Lower leg skin (tissue), 4 donors: ENCODE measurements at places on chromosomes 5 and 9. TPM values are rescaled to one million over a fixed set of nuclear protein-coding genes. Genes with fewer than 3 reads are reported as not detected.
A peak's percentile ranks its signal among the peaks of the same experiment; 100 is the strongest.

Gene DNAJB5
- total RNA-seq, result 3.7 TPM

- DNase-seq, result no peak
These were observed 86.2 kb upstream of the DHFR start for GRCh38 chr5:80740999-80741398.

DNA sequence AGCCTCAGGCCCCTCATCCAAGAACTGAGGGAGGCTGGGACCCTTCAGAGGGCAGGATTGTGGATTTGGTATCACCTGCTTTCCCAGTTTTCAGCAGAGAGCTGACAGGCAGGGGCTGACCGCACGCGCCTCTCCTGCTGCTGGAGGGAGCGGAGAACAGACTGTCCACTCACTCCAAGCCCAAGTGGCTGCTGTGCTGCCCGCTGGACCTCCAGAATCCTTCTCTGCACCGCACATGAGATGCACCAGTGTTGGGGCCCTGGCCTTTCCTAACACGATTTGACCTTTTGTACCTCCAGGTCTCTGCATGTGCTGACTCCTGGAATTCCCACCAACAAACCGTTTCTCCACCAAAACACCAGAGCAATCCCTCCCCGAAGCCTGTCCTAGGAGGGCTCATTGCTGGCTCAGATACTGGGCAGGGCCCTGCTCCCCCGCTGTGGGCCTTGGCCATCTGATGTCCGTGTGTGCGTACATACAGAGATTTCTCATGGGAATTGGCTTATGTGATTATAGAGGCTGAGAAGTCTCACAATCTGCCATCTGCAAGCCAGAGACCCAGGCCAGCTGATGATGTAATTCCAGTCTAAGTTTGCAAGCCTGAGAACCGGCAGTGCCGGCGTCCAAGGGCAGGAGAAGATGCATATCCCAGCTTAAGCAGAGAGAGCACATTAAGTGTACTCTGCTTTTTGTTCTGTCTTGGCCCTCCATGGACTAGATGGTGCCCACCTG is 141.7 kb downstream of the GADD45G start:
- DNase-seq, result no peak

DNA sequence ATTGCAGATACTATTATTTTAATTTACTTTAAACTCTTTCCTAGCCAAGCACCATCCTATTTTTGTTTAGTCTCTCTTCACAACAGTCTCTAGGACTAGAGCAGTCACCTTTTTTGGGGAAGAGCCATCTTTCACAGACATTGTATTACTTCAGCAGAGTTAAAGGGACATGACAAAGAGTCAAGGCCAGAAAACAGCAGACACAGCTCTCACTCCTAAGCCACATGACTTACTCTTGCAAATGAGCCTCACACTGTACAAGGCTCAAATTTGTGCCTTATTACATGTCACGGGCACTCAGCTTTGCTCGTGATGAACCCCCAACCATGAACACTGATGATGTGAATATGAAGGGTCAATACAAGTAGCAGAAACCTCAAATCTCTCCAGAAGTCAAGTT is 104.3 kb downstream of the ZNF608 start:
- DNase-seq, result no peak

Gene HSD17B3
- total RNA-seq, result not detected

- no peak for DNase-seq
These were observed 66.0 kb upstream of the MEF2C start for GRCh38 chr5:88948746-88949600.

Gene PFDN1
- 61.2 TPM for total RNA-seq

GRCh38 chr5:139410121-139410992 is 6.5 kb upstream of the SPATA24 start:
- DNase-seq, result peak; percentile 36

- no peak for DNase-seq
These were observed 193.3 kb downstream of the NTRK2 start for GRCh38 chr9:84862810-84863287.

Gene HMMR
- 3.1 TPM for total RNA-seq

- no peak for DNase-seq
These were observed 43.2 kb downstream of the SH3TC2 start for GRCh38 chr5:149019679-149020078.

Gene PCYOX1L
- 4.6 TPM for total RNA-seq

Gene STARD4
- 2.7 TPM for total RNA-seq

- DNase-seq, result no peak
These were observed 57.7 kb downstream of the NREP start for GRCh38 chr5:111699324-111699723.

Gene PCDHB3
- total RNA-seq, result 1.6 TPM

GRCh38 chr5:55278778-55279177 is 28.7 kb downstream of the DHX29 start:
- no peak for DNase-seq

DNA sequence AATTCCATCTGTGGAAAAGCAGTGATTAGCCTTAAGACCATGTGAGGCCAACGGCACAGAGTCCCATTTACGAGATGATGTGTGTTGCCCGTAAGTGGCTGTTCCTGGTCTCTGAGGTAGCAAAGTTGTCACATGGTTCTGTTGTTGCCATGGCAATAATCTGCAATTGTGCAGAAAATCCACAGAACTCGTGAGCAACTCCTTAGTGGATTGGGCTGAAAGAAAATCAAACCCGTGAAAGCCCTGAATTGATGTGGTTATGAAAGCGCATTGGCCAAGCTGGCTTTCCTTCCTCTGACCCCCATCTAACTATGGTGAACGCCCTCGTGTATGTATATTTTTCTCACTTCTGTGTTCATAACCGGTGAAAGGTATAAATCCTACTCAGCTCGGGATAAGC is 614.7 kb downstream of the EBF1 start:
- DNase-seq, result no peak

Gene COL15A1
- 2.3 TPM for total RNA-seq

Gene WNK2
- total RNA-seq, result 46.8 TPM

DNA sequence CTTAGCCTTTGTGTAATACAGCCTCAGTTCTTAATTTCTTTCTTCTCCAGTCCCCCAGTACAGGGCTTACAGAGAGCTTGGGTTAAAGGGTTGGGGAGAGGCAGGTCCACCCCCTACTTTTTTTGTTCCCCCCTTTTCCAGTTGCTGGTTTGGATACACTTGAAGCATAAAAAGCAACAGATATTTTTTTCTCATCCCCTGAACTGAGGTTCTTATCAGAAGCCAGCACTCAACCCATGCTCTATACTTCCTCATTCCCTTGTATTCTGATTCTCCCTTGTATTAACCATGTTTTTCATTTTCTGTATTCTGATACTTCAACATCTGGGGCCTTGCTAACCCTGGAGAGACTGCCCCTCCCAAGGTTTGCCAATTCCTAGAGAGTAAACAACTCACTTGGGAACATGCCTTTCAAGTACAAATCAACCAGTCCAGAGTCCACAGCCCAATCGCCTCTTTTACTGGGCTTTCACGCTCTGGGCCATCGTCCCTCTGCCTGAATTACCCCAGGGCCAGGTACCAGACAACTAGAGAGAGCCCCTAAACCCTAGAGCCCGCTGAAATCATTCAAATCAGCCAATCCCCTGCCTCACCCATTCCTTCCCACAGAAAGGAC is 333.4 kb upstream of the PUM3 start:
- DNase-seq, result no peak

Gene NAIF1
- total RNA-seq, result 10.0 TPM

Gene REEP2
- total RNA-seq, result 1.4 TPM

Gene HRH2
- 0.13 TPM for total RNA-seq

DNA sequence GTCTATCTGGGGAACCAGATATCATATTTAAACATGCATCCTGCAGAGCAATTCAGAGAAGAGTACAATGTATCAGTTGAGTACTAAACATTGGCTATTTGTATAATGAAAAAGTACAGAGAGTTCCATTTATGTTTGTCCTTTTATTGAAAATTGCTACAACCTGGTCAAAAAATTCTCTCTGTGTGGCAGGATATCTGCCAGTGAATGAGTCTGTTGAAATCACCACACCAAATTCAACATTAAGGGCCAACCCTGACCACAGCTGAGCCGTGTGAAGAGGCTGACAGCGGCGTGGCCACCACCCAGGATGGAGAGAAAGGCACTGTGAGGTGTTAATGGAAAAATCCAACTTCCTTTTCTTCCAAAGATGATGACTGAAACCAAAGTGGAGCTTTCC is 422.7 kb upstream of the PIK3R1 start:
- DNase-seq, result peak; percentile 63

DNA sequence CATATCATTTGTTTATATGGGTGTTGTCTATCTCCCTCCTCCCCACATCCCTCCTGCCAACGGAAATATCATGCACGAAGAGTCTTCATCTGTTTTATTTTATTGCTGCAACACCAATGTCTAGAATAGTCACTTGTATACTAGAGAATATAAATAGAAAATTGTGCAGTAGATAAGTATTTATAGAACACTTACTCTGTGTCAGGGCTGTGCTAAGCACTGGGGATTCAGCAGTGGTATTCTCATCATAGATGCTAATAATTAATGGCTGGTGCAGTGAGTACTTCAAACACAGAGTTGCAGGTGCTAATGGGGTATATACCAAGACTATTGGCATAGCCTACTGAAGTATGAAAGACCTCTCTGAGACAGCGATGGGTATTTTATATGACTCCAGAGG is 353.5 kb upstream of the CDH6 start:
- DNase-seq, result no peak

Gene IFNB1
- not detected for total RNA-seq

Gene FST
- 7.0 TPM for total RNA-seq

Gene CARTPT
- total RNA-seq, result not detected

- DNase-seq, result peak; percentile 92
These were observed 159.3 kb downstream of the NR3C1 start for GRCh38 chr5:143244000-143244736.

- DNase-seq, result peak; percentile 15
These were observed 44.0 kb upstream of the LCP2 start for GRCh38 chr5:170341545-170341944.

Gene FOXD4L5
- total RNA-seq, result 0.23 TPM

Gene SLC6A7
- not detected for total RNA-seq

GRCh38 chr5:91079037-91079436 is 304.1 kb downstream of the ARRDC3 start:
- DNase-seq, result no peak

- DNase-seq, result no peak
These were observed 13.3 kb upstream of the HSDL2 start for GRCh38 chr9:112366591-112366990.

DNA sequence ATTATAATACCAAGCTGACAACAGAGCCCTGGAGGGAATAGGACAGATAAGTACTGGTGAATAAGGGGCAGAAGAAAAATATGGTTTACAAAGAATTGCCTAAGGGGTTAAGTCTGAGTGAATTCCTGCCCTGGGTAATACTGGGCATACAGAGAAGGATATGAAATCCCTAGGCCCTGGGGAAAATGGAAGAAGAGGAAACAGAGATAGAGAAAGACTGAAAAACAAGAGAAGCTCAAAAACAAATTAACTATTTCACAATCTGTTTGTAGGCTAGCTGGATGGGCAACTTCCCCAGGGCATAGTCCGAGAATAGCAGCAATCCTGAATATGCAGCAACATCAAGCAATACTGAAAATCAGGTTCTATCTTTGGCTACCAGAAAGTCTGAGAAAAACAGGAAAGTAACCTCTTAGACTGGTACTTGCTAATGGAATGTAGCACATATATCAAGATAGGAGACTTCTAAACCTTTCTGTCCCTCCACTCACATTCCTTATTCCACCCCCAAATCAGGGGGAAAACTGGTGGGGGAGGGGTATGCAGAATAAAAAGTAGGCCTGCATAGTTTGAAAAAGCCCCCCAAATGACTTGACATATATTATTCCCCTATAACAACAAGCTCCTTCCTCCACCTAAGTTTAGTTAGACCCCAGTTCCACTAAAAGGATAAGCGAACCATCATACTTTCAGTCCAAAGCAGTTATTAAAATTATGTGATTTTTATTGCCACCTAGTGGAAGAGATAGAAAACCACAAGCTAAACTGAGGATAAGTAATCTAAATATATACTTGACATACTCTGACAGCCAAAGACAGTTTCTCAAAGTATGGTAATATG is 20.6 kb downstream of the SLC38A9 start:
- no peak for DNase-seq

- DNase-seq, result peak; percentile 33
These were observed 87.5 kb upstream of the RANBP3L start for GRCh38 chr5:36389245-36389644.

Gene C5orf34
- 1.9 TPM for total RNA-seq

Gene GEMIN5
- 16.7 TPM for total RNA-seq

Gene PCDHA9
- 0.06 TPM for total RNA-seq

- no peak for DNase-seq
These were observed 256.9 kb upstream of the COX7C start for GRCh38 chr5:86360801-86361200.

Gene PTGS1
- total RNA-seq, result 78.3 TPM

Gene TAF11L10
- total RNA-seq, result not detected
